CD14-positive monocyte (primary cell): ENCODE measurements at places on chromosomes 6 and 20.

DNA sequence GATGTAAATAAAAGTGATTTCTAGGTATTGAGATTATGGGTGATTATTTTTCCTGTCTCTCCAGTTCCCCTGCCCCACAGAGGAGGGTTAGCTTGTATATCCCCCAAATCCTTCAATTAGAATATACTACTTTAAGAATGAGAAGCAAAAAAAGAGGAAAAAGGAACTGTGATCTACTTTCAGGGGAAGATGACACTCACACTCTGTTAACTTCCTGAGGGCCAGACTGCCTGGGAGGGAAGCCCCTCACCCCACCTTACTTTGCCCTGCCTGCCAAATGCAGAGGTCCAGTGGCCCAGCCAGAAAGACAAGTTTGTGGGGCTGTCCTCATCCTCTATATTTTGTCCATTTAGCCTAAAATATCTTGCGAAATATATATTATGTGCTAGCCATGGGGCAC lies 9.2 kb upstream of the LY86 start:
- peak; percentile 48 for DNase-seq

DNA sequence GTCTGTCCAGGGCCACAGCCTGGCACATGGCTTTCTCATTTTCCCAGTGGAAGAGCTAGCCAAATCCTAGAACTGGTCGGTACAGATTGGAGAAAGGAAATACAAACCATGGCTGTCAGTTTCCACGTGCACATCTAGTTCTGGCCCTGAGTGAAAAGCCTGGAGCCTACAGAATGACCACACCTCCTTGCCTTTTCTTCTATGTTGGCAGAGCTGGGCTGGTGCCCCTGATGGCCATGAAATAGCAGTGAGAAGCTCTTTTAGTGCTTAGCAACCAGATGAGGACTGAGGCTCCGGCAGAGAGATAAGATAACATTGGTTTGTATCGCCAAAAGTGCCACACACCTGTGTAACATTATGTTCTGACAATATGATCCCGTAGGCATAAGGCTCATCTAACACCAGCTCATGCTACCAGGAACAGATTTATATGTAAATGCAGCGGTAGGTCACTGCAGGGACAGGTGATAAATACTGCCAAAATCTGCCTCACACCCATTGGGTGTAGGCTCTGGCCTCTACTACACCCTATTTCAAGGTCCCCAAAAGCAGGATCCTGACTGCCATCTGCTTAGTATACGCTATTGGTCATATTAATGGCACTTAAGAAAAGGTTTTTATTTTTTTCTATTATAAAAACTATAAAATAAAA lies 39.9 kb upstream of the TBC1D7 start:
- no peak for DNase-seq

- no peak for DNase-seq
Measured at GRCh38 chr6:152117156-152118133, 310.0 kb downstream of the ESR1 start.

GRCh38 chr20:1697592-1697991 lies 40.0 kb upstream of the SIRPG start:
- no peak for DNase-seq

DNA sequence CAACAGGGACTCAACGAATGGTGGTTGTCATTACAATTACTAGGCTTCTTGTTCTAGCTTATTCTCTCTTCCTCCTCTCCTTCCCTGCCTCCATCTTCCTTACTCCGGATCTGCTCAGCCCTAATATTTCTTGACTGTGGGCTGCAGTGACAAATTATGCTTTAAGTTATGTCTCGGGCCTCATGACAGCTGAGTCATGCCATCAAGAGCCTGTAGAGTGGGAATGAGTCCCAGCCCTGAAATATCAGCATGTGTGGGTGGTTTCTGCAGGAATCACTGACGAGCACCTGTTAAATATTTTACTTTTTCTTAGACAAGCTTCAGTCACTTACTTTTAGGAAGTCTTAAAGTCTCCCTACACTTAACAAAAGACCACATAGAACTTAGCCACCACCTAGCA lies 83.1 kb upstream of the CBLN4 start:
- DNase-seq: no peak

GRCh38 chr6:88730611-88731011 lies 232.8 kb downstream of the RNGTT start:
- no peak for DNase-seq

GRCh38 chr20:50218987-50219435 lies 28.4 kb downstream of the CEBPB start:
- DNase-seq: no peak

- no peak for DNase-seq
Measured at GRCh38 chr6:30543821-30544220, 12.5 kb downstream of the GNL1 start.

GRCh38 chr6:139175389-139175948 lies 40.6 kb downstream of the HECA start:
- peak; percentile 47 for DNase-seq

- no peak for DNase-seq
Measured at GRCh38 chr20:32513031-32513866, 71.9 kb downstream of the NOL4L start.

DNA sequence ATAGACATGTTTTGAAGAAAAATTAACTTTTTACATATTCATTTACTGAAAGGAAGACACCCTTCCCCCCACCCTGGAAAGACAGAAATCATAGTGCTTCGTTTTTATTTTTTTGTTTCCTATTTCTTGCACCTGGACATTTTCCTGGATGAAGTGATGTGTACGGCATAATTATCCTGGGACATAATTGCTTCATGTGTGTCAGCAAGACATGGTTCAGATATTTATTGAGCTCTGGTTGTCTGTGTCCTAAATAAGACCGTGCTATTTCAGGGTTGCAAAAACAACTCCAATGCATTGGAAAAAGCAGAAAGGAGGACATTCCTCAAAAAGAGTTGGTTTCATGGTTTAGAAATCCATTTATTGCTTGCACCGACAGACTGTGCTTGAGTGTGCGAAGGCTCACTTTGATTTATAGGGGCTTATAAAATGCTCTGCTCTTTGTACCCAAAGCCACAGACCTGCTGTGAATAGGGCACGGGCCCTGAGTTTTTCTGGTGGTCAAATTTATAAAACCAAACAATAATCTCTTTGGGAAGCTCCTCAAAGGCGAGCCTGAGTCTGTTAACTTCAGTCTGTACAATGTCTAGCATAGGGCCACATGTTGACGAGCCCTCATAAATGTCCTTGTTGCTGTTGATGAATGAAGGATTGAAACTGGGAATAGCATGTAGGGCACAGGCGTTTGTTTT lies 179.5 kb downstream of the SOX4 start:
- DNase-seq: no peak

DNA sequence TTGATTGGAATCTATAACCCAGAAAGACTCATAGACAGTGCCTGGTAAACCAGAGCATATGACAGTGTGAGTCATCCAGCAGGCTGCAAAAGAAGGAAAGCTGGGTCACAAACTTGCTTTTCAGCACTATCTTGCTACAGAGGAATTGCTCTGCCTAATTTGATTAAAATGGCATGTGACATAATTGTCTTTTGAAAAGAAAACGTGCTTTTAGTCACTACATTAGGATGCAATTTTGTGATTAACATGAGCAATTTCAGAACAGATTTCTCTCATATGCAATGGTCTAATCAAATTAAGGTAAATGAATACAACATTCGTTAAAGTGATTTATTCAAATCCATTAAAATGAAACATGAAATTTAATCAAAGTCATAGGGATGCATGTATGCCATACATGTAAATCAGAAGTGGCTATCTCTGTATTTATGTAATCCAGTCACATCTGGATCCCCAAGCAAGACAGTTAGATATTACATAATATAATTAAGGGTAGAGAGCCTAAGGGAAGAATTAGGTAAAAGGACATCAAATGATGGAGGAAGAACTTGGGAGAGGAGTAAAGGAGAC lies 400.0 kb upstream of the HTR1E start:
- no peak for DNase-seq

DNA sequence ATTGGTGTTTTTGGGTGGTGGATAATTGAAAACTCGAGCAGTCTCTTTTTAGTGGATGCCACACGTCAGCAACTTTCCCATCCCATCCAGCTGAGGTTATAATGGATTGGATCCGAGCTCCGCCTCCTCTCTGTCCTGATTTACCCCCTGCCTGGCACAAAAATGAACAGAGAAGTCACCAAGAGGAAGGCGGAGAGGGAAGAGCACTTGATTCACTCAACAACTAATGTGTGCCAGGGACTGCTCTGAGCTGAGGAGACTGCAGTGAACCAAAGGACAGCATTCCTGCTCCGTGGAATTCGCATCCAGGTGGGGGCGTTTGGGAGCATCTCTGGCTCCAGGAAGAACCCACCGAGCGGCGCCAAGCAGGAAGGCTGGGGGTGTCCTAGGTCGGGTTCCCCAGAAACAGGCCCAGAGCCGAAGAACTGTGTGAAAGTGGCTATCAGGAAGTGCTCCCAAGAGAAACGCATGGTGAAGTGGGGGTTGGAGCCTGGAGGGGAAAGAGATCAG lies 95.8 kb upstream of the NAA20 start:
- DNase-seq: no peak

DNA sequence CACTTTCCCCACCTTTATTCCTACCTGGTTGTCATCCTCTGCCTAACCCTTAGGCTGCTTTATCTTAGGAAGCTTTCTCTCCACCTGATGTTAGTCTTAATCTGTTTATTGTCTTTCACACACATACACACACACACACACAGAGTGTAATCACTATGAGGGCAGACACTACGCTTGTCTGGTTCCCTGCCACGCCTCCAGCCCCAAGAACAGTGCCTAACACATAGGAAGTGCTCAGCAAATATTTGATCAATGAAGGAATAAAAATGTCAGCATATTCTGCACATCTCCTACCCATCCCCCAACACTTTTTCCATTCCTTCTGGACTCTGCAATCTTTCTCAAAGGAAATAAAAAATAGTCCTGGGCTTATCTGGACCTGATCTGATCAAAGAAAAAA lies 51.1 kb upstream of the NFATC2 start:
- DNase-seq: no peak

DNA sequence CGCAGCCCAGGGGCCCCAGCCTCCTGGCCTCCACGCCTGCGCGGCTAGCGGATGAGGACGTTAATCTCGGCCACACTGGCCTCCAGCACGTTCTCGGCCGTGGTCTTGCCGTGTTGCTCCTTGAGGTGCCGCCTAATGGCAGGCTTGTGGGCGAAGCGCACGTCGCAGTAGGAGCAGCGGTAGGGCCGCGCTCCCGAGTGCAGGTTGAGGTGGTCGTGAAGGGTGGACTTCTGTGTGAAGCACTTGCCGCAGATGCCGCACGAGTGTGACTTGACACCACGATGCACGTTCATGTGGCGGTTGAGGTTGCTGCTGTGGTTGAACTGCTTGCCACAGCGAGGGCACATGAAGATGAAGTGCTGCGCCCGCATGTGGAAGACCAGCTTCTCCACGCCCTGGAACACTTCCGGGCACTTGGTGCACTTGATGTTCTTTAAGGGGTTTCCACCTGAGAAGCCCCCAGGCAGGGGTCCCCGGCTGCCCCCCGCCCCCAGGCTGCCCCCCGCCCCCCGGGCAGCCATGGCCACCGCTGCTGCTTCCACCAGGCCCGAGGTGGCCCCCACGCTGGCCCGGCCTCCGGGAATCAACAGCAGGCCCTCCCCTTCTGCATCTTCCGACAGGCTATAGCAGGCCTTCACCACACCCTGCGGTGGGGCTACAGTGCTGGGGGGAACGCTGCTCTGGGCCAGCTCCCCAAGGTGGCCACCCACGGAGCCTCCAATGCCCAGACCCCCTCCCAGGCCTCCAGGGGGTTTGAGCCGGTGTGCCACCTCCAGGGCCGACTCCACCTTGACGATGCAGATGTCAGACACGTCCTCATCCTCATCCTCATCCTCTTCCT lies 1.8 kb downstream of the ZBTB12 start:
- DNase-seq: no peak

- peak; percentile 61 for DNase-seq
Measured at GRCh38 chr20:62382306-62383198, 4.4 kb upstream of the RPS21 start.

DNA sequence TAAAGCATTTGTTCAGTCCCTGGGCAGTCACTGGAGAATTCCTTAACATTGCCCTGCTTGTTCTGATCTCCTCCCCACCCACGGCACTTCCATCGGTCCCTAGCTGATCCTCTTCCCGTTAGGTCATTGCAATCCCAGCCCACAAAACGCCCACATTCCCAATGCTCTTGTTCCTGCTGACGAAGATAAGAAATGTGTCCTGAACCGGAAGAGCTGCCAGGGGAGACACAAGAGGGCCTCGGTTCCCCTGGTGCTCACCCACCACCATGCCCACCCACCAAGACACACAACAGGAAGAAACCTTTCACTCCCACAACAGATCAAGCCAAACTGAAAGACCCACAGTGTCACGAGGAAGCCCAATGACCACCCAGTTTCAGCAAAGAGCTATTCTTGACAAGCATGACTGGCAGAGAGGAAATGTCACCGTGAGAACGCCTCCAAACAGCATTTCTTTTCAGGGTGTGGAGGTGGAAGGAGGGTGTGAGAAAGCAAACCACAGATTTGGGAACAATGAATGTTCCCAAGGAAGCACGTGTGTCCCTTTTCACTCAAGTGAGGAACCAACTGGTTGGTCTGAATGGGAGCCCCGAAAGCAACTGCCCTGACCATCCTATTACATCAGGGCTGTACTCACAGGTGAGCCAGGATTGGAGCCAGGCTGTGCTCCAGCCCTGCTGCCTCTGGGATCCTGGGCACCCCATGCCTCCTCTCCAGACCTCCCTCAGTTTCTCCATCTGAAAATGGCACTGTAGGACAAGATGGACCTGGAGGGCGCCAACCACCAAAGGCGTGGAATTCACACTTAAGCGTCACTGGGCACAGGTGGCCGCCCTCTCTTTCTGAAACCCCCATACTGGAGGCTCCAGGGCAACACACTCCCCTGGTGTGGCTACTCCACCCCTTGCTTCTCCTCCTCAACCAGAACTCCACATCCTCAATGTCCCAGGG lies 97.5 kb downstream of the ZMYND8 start:
- no peak for DNase-seq

DNA sequence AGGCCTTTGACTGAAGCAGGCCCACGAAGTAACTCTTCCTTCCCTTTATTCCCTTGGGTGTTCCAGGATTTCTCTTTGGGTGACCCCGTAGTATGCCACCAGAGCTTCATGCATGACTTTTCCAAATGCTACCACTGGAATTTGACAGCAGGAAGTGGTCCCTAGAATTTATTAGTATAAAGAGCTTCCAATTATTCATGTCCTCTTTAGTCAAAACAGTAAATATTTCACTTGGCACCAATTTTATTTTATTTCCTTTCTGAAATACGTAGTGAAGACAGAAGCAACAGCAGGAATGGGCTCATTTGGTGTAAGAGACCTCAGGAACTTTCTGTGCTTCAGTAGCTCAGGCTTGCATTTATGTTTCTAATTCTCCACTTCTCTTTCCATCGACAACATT lies 151.3 kb downstream of the LCA5 start:
- DNase-seq: no peak

GRCh38 chr20:53081916-53082863 lies 110.0 kb downstream of the TSHZ2 start:
- no peak for DNase-seq
